ENCODE measurements at places on chromosomes 6 and 20.

- no peak for DNase-seq
Measured at GRCh38 chr20:19463597-19463996, 251.2 kb downstream of the SLC24A3 start.

GRCh38 chr6:11791354-11792107, 12.9 kb upstream of the ADTRP start:
- no peak for DNase-seq

- no peak for DNase-seq
Measured at GRCh38 chr6:22882581-22882980, 313.2 kb downstream of the HDGFL1 start.

DNA sequence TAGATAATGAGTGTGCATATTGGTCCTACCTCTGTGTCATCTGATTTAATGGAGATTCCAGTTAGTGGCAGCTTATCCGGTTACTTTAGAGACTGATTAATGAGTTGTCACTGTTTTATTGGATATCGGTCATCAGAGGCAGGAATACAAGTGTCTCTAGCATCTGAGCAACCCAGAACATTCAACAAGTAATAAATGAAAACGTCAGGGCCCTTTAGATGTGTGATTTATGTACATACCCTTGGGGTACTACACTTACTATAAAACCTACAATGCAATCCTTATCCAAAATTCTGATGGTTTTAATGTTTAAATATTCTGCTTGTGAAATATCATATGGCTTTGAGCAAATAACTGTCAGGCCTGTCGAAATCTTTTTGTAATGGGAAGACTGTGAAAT, 1117.9 kb upstream of the FLRT3 start:
- DNase-seq = no peak

GRCh38 chr6:971981-972640, 279.2 kb upstream of the EXOC2 start:
- DNase-seq = no peak

- DNase-seq = no peak
Measured at GRCh38 chr20:60838297-60838696, 413.8 kb upstream of the CDH4 start.

GRCh38 chr6:111805511-111806164, 67.6 kb downstream of the FYN start:
- DNase-seq = peak; percentile 39

DNA sequence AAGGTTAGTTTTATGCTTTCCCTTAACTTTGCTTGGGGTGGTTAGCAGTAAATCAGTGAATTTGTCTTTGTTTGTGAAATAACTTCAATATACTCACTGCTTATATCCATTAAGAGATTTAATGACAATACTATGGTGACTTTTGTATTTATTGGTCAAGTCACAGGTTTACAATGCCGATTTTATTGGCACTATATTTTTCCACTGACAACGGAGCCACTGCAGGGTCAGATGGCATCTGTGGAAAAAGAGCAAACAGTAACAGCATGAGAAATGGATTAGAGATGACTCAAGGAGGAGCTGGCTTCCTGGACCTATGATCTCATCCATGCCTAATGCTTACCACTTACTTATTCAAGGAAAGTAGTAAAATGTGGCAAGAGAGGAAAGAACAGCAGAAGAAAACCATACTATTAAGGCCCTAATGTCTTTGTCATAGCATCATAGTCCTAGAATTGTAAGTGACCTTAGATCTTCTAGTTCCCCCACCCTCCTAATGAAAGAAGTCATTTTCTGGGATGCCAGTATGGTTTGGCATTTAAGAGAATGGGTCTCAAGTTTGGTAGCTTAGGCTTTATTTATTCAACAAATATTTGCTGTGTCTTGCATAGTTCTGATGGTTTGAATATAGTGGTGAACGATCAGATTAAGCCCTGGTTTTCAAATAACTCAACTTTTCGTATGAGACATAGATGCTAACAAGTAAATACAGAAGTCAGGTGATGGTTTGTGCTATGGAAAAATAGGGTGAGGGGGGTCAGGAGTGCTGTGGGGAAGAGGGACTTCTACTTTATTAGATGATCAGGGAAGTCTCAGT, 18.5 kb downstream of the RNF144B start:
- DNase-seq = no peak

DNA sequence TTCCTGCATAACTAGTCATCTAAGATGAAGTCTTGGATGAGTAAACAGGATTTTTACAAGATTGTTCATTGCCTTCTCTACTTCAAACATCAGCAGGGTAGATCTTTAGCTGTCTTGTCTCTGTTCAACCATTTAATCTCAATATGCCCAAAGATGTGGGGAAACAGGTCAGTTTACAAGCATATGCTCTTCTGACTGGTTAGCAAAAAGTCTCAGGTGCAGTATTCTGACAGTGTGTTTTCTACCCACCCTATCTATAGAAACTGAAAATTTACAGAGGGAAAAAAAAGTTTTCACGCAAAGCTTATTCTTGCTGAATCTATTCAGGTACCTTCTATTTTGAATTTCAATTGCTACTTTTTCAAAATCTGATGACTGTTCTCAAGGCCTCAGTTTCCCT, 29.0 kb downstream of the MAP3K5 start:
- DNase-seq = no peak

GRCh38 chr20:37309936-37310590, 20.6 kb downstream of the MANBAL start:
- DNase-seq = no peak

DNA sequence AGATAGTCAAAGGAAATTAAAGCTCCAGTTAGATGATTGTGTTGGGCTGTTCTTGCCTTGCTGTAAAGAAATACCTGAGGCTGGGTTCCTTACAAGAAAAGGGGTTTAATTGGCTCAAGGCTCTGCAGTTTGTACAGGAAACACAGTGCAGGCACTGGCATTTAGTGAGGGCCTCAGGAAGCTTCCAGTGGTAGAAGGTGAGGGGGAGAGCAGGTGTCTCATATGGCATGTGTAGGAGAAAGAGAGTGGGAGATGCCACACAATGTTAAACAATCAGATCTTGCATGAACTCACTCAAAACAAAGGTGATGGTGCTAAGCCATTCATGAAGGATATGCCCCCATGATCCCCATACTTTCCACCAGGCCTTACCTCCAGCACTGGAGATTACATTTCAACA, 493.5 kb upstream of the IMPG1 start:
- no peak for DNase-seq

DNA sequence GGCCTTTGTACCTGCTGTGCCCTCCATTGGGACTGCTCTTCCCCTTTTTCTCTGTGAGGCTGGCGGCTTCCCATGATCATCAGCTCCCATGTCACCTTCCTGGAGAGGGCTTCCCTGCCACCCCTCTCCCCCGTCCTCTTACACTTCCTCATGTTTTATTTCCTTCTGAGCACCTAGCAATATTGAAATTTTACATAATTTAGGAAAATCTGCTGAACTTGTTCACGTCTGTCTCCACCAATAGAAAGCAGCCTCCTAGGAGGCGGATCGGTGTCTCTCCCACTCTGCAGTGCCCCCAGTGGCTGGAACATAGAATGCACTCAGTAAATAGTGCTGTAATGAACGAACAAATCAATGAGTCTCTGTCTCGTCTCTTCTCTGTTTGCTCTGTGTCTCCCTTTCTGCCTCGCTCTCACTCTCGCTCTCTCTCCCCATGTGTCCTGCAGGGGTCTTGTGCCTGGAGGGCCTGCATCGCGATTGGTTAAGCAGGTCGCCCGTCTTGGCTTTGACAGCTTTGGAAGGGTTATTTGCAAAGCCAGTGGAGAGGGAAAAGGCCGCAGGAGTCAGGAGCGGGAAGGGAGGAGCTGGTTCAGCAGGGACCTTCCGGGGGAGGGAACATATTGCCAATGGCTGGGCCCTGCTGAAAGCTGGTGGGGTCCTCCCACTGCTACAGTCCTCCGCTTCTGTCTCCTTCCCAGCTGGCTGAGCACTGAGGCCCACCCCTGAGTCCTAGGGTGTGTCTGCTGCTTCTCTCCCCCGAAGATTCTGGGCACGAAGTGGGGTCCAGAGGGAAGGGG, 12.1 kb upstream of the OCSTAMP start:
- peak; percentile 35 for DNase-seq

DNA sequence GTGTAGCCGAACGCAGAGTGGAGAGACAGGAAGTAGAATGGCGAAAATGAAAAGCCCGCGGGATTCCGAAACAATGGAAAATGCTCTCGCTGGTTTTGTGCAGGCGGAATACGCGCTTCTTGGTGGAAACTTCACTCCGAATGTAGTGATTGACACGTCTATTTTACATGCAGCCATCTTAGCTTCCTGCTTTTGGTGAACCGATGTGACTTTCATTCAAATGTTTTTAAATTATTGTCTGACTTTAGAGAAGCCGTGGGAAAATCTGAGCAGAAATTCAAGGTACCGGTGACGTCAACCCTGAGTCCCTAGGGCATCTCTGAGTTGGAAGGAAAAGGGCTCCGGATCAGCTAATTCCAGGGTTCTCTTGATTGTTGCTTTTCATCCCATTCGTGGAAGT, 11.4 kb downstream of the GPX5 start:
- DNase-seq = no peak

- peak; percentile 52 for DNase-seq
Measured at GRCh38 chr6:160455541-160456213, 107.5 kb downstream of the SLC22A3 start.

GRCh38 chr6:76593668-76594067, 521.2 kb upstream of the IMPG1 start:
- DNase-seq = no peak

- DNase-seq = no peak
Measured at GRCh38 chr6:155523821-155524651, 68.4 kb upstream of the NOX3 start.

GRCh38 chr6:166381733-166382499, 824 bp downstream of the MPC1 start:
- peak; percentile 72 for DNase-seq

- no peak for DNase-seq
Measured at GRCh38 chr6:19417713-19418112, 419.5 kb upstream of the ID4 start.

GRCh38 chr6:157029980-157030690, 253.0 kb downstream of the ARID1B start:
- no peak for DNase-seq

DNA sequence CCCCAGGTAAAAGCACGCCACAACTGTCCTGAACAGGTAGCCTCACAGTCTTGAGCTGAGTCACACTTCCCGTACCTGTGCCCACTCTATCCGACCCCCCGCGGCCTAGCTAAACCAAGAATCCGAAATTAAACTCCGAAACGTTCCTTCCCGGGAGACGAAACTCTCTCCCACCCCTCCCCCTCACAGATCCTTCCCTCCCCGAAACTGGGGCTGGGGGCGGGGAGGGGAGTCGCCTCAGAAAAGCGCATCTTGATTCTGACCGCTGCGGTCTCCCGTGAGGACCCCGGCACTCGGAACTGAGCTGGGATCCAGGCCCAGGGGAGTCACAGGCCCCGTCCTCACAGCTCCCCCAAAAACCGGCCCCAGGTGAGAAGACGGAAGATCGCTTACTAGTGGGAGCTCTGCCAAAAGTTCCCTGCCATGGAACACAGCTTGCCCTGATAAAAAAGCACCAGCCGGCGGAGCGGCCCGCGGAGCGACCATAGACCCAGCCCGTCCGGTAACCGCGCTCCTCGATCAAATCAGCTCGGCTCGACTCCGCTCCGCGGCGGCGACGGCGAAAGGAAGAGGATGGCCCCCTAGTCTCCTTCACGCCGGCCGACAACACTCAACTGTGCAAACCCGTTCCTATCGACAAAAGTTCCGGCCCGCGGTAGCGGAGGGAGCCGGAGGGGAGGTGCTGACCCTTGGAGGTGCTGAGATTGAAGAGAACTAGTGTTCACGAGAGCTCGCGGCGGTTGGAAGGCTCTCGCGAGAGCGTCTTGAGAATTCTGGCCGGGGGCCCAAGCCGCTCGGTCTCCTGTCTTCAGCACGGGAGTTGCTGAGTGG, at the start of gene CCNC:
Gene CCNC (minus strand): TSS at position 558 of the 831 bp plus-strand sequence. CDS start 133 bp downstream, at position 425.
- DNase-seq = peak; percentile 82

GRCh38 chr20:39563349-39563748, 601.2 kb downstream of the DHX35 start:
- no peak for DNase-seq

DNA sequence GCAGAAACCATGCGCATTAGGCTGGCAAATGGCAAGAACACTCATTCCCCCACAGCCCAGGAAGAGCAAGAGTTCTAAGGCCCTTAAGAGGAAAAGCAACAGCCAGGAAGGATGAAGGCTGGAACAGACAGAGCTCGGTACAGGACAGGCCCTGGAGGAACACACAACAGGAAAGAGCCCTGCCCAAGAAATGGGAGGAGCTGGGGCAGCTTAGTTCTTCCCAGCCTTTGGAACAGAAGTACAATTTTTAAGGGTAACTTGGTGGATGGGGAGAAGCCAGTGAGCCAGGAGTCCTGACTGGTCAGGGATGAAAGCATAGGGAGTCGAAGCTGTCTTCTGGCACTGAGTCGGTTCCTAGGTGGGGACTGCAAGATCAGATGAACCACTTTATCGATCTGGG, 32.4 kb downstream of the OR2B2 start:
- DNase-seq = no peak

GRCh38 chr6:39669207-39669972, 55.8 kb downstream of the KIF6 start:
- DNase-seq = no peak

GRCh38 chr6:157579467-157580031, 198.6 kb downstream of the ZDHHC14 start:
- DNase-seq = no peak

DNA sequence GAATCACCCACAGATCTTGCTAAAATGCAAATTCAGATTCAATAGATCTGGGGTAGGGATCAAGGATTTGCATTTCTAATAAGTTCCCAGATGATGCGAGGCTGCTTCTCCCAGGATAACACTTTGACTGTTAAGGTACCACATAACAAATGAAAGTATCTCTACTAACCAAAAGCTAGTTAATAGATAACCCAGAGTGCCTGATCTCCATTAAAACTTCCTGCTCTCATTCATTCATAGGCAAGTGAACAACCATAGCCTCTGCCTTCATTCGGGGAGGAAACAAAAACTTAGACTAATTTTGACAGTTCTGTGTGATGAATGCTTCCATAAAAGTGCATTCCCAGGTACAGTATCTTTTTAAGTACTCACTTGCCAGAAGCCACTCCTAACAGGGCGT, 265.6 kb upstream of the BTBD3 start:
- DNase-seq = no peak

GRCh38 chr6:25171301-25171700, 107.9 kb upstream of the CARMIL1 start:
- DNase-seq = no peak

DNA sequence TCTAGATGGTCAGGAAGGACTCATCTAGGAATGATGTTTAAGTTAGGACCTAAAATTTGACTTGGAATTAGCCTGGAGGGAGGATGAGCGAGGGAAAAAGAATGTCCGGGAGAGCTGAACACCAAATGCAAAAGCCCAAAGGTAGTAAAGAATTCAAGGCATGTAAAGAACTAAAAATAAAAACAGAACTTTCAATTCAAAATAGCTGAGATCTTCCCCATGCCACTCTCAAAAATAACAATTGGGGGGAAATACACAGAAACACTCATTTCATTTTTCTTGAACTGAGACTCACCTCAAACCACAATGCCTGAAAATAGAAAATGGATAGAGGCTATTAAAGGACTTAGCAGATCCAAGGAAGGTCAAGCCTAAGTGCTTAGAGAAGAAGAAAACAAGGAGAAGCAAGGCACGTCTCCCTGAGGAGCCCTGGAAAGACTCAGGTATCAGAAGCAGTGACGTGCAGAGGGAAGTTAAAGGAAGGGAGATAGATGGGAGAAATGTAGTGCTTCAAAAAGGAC, 10.4 kb downstream of the PXT1 start:
- no peak for DNase-seq
